ENCODE measurements at places on chromosomes 1 and 21. TPM values are rescaled to one million over a fixed set of nuclear protein-coding genes. Genes with fewer than 3 reads are reported as not detected.

DNA sequence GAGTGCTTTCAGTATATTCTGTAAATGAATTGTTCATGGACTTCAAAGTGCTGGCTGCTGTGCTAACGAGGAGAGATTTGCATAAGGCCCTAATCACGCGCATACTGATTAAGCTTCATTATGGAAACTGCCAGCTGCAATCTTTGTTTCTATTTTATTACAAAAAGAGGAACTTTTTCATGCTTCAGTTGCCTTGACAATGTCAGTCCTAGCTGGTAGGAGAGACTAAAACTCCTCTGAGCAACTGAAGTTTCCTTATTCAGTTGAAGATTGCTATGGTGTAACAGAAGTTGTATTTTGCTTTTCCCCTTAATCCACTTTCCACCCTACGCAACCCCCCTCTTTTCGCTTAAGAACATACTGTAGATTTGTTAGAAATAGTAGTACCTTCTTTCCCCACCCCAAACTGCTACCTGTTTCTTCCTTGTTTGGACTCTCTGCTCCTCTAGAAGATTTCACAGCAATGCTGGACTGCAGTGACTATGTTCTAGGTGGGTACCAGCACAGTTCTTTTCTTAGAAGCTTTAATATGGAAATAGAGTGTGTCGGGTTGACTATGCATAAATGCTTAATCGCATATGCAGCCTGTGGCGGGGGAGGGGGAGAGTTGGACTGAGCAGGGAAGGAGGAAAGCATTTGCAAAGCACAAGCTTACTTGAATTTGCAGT is 108.3 kb downstream of the POU2F1 start:
- H3K4me3 ChIP-seq, result no peak overlapping the region
- no peaks in the 10 kb centered on the region for H3K27me3 ChIP-seq
- peak; percentile 0 for DNase-seq
- no peaks in the 10 kb centered on the region for H3K36me3 ChIP-seq
- H3K4me1 ChIP-seq, result no peaks in the 10 kb centered on the region
- H3K27ac ChIP-seq, result no peak overlapping the region

- peaks cover 49% of the 10 kb centered on the region for H3K36me3 ChIP-seq
- no peaks in the 10 kb centered on the region for H3K27me3 ChIP-seq
- H3K4me3 ChIP-seq, result no peak overlapping the region
- no peak for DNase-seq
- H3K4me1 ChIP-seq, result peaks cover 2% of the 10 kb centered on the region
- H3K27ac ChIP-seq, result no peak overlapping the region
Observed at GRCh38 chr1:230263568-230264195, 162.4 kb downstream of the PGBD5 start.

GRCh38 chr1:15705184-15705566 is 21.1 kb downstream of the PLEKHM2 start:
- H3K27ac ChIP-seq, result no peak overlapping the region
- H3K4me1 ChIP-seq, result peaks cover 17% of the 10 kb centered on the region
- H3K27me3 ChIP-seq, result no peaks in the 10 kb centered on the region
- DNase-seq, result no peak
- no peak overlapping the region for H3K4me3 ChIP-seq
- peaks cover 4% of the 10 kb centered on the region for H3K36me3 ChIP-seq

- no peak overlapping the region for H3K27ac ChIP-seq
- H3K27me3 ChIP-seq, result no peaks in the 10 kb centered on the region
- peaks cover 1% of the 10 kb centered on the region for H3K36me3 ChIP-seq
- DNase-seq, result no peak
Observed at GRCh38 chr1:206581571-206581981, 30.7 kb downstream of the EIF2D start.

- H3K27me3 ChIP-seq, result 0 out of 2 replicates have a peak, but pooled peaks cover 1% of the 10 kb centered on the region
- DNase-seq, result no peak
- no peak overlapping the region for H3K27ac ChIP-seq
- H3K36me3 ChIP-seq, result no peaks in the 10 kb centered on the region
- H3K4me3 ChIP-seq, result no peak overlapping the region
- H3K4me1 ChIP-seq, result no peaks in the 10 kb centered on the region
Observed at GRCh38 chr1:83763361-83764095, 235.4 kb downstream of the TTLL7 start.

DNA sequence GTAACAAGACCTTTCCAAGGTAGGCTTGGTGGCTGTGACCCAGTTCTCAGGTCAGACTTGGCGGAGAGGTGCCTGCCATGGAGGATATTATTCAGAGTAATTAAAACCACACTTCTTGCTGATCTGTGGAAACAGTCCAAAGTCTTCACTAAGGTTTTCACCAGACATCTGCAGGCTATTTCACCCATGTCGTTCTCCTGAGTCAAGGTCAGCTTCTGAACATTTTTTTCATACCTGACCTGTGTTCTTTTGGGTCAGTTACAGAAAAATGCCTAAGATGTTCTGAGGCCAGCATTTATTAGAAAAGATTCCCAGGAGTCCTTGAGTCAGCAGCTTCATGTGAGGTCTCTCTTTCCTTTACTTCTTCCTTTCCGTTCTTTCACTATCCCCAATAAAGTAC is 54.9 kb downstream of the RGL1 start:
- H3K36me3 ChIP-seq, result no peaks in the 10 kb centered on the region
- H3K4me3 ChIP-seq, result no peak overlapping the region
- DNase-seq, result no peak

DNA sequence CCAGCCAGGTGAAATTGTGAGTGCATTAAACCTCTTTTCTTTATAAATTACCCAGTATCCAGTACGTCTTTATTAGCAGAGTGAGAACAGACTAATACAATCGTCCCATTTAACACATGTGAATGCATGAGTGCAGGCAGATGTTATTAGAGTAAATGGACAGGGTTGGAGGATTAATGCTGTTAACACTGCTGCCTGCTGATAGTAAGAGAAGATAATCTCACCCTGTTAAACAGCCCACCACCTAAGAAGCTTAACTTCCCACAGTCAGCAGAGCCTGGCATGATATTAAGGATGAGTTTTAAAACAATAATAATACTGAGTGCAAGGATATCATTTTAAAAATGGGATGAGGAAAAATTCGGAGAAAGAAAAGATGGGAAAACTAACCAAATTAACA is 181.4 kb upstream of the LHX8 start:
- no peak overlapping the region for H3K27ac ChIP-seq
- no peaks in the 10 kb centered on the region for H3K36me3 ChIP-seq
- no peak for DNase-seq
- no peaks in the 10 kb centered on the region for H3K4me1 ChIP-seq

GRCh38 chr1:47934243-47934805 is 62.9 kb downstream of the TRABD2B start:
- H3K4me1 ChIP-seq, result no peaks in the 10 kb centered on the region
- no peak overlapping the region for H3K27ac ChIP-seq
- H3K4me3 ChIP-seq, result no peak overlapping the region
- DNase-seq, result no peak
- H3K36me3 ChIP-seq, result no peaks in the 10 kb centered on the region

DNA sequence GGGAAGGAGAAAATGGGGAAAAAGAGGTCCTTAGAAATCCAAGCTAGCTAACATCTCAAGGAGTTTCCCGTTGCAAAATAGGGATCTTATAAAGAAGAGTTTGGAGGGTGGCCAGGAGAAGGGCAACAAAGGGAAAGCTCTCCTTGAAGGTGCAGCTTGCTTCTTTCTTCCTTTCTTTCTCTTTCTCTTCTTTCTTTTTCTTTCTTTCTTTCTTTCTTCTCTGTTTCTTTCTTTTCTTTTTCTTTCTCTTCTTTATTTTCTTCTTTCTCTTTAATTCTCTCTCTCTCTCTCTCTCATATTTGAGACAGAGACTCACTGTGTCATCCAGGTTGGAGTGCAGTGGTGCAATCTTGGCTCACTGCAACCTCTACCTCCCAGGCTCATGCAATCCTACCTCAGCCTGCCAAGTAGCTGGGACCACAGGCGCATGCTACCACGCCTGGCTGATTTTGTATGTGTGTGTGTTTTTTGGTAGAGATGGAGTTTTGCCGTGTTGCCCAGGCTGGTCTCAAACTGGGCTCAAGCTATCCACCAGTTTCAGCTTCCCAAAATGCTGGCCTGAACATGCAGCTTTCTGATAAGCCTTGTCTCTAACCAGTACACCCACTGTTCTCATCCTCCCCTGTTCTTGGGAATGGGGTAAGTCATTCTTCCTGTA is 44.4 kb downstream of the RNF11 start:
- peaks cover 3% of the 10 kb centered on the region for H3K4me1 ChIP-seq
- no peaks in the 10 kb centered on the region for H3K27me3 ChIP-seq
- no peak for DNase-seq
- H3K27ac ChIP-seq, result no peak overlapping the region
- H3K4me3 ChIP-seq, result no peak overlapping the region

DNA sequence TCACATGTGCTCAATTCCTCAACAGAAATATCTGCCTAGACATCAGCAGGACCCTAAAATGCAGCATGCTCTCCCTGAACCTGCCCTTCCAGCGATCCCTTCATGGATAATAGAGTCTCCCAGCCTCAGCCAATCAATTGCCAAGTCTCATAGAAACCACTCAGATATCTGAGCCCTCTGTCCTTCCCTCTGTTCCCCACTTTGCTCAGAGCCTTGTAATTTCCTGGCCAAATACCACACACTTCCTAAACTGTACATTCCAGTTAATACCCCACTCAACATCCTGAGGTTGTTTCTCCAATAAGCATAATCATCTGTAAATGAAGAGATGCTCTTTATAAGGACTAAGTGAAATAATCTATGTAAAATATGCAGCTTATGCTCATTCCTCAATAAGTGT is 59.3 kb upstream of the PTGFRN start:
- no peak for DNase-seq
- no peaks in the 10 kb centered on the region for H3K36me3 ChIP-seq
- no peak overlapping the region for H3K27ac ChIP-seq
- H3K4me3 ChIP-seq, result no peak overlapping the region
- H3K27me3 ChIP-seq, result no peaks in the 10 kb centered on the region

The KCNE1 gene
- 0.90 TPM for total RNA-seq

The CD2 gene
- not detected for total RNA-seq

The NPR1 gene
- total RNA-seq, result not detected
